Activated CD4-positive, alpha-beta T cell treated with anti-CD3 and anti-CD28 coated beads, Interleukin-2, amount 50 U/mL, for 1 hour (primary cell): ENCODE measurements at places on chromosomes 3 and 15.

DNA sequence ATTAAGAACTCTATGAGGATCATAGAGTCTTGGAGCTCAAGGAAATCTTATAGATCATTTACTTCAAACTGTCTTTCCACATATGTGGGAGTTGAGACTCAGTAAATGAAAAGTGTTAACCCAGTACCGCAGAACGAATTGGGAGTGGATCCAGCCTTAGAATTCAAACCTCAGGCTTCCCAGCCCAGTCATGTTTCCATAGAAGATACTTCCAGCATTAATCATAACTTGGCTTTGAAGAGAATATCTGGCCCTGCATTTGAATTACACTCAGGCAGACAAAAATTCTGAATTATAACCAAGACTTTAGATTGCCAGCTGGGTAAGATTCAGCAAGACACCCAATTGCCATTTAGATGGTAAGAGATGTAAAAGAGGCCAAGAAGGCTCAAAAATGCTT, 972.0 kb downstream of the TUSC7 start:
- no peak for DNase-seq

DNA sequence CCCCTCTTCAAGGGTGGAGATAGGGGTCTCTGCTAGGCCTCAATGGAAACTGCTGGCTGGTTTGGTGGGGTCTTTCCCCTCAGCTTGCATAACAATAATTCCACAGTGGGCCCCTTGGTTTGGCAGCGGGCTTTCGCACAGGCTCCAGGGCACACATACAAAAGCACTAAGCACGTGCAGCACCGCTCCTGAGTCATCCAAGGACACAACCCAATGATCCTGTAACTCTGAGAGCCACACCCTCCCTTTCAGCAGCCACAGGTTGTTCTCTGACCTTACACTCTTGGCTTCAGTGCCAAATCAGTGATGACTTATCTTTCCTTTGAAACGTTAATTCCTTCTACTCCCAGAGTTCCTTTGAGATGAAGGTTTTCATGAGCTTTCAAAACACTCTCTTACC, 41.7 kb downstream of the DAPK2 start:
- no peak for DNase-seq

- no peak for DNase-seq
Measured at GRCh38 chr3:48788544-48789162, 59.0 kb downstream of the PRKAR2A start.

DNA sequence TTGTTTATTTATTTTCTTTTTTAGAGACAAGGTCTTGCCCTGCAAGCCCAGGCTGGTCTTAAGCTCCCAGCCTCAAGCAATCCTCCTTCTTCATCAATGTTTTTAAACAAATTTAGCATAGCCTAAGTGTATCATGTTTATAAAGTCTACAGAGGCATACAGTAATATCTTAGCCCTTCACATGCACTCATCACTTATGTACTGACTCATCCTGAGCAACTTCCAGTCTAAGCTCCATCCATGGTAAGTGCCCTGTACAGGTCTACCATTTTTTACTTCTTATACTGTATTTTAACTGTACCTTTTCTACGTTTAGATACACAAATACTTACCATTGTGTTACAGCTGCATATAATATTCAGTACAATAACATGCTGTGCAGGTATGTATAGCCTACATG, 860.0 kb downstream of the FHIT start:
- DNase-seq: no peak

GRCh38 chr3:46209746-46210470, 1.8 kb upstream of the CCR1 start:
- no peak for DNase-seq

DNA sequence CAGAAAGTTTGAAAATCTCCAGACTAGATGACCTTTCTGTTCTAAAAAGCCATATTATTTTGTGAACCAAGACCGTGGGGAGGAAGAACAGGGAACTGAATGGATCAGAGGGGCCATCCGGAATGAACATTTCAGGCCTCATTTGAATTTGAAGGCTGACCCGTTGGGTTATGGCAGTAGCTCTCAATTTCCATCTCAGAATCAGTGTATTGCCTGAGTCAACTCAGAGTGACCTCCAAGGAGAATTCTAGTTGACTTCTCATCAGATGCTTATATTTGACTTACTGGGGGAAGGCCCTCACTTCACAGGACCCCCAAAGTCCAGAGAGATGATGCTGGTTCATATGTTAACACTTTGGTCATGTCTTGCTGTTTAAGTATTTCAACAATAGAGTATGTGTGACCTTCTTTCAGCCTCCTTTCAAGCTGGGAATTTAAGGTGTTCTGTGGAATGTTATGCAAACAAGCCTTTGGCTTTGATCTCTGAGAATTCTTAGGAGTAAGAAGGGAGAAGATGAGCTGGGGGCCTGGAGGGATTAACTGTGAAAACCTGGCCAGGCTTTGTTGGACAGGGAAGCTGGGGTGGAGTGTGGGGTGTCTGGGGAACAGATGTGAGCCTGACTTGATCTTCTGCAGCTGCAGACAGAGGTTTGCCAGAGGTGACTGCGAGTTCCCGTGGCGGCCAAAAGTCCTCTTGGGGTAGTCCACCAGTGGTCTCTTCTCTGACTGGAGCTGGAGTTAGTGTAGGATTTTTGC, 111.2 kb upstream of the RGMA start:
- no peak for DNase-seq

- DNase-seq: no peak
Measured at GRCh38 chr3:161355508-161355907, 15.8 kb downstream of the SPTSSB start.

DNA sequence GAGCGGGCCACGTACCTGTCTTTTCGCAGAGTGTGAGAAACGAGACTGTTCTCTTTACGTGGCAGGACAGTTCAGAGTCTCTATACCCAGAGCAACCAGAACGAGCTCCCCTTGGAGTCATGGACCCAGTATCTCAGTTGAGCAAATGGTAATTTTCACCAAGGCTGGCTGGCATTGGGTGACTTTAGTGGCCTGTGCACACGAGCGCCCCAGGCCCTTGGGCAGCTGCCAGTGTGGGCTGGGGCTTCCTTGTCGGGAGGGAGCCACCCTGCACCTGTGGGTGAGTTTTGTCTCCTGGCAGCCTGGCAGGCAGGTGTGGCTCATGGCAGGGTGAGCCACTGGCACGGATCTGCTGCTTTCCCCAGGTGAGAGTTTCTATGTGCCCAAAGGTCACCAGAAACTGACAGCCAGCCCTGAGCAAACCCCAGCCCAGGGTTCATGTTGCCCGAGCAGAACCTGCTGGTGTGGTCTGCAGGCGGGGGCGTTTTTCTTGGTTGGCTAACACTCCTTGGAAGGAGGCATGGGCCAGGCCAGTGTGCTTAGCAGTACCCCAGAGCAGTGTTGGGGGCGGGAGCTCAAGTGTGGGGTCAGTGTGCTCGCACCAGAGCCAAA, 135.0 kb downstream of the TJP1 start:
- no peak for DNase-seq

DNA sequence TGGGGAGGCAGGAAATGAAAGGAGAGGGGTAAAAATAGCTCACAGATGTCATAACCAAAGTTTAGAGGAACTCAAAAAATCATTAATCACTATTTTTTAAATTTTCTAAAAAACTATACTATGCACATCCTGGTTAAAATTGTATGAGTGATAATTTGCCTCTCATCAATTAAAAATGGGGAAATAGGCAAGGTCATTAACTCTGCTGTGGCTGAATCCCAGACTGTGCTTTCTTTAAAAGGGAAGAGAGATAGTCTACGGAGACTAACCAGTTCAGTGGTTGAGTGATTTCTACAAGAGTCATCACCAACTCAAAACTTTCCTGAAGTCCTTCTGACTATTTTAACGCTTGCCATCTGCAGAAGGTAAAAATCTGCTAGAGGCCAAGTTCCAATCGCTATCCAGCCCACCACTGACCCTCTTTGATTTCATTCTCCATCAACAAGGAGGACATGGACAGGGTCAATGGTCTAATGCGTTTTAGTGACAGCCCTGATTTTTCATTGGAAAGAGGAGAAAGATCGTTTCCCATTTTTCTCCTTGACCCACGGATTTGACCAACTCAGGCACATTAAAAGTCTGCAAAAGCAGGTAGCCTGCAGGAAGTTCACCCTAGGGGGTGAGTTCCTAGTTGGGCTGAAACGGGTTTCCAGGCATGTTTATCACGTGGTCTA, 850 bp downstream of the SUCLG2 start:
- DNase-seq: no peak

- no peak for DNase-seq
Measured at GRCh38 chr15:23642413-23643044, 5.1 kb downstream of the MAGEL2 start.

DNA sequence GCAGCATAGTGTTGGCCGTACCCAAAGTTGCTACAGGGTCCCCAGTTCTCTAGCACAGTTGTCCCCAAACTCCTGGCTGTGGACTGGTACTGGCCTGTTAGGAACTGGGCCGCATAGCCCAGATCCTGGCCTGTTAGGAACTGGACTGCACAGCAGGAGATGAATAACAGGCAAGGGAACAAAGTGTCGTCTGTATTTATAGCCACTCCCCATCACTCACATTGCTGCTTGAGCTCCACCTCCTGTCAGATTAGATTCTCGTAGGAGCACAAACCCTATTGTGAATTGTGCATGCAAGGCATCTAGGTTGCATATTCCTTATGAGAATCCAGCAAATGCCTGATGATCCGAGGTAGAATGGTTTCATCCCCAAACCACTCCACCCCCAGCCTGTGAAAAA, 604.0 kb upstream of the LMCD1 start:
- no peak for DNase-seq

DNA sequence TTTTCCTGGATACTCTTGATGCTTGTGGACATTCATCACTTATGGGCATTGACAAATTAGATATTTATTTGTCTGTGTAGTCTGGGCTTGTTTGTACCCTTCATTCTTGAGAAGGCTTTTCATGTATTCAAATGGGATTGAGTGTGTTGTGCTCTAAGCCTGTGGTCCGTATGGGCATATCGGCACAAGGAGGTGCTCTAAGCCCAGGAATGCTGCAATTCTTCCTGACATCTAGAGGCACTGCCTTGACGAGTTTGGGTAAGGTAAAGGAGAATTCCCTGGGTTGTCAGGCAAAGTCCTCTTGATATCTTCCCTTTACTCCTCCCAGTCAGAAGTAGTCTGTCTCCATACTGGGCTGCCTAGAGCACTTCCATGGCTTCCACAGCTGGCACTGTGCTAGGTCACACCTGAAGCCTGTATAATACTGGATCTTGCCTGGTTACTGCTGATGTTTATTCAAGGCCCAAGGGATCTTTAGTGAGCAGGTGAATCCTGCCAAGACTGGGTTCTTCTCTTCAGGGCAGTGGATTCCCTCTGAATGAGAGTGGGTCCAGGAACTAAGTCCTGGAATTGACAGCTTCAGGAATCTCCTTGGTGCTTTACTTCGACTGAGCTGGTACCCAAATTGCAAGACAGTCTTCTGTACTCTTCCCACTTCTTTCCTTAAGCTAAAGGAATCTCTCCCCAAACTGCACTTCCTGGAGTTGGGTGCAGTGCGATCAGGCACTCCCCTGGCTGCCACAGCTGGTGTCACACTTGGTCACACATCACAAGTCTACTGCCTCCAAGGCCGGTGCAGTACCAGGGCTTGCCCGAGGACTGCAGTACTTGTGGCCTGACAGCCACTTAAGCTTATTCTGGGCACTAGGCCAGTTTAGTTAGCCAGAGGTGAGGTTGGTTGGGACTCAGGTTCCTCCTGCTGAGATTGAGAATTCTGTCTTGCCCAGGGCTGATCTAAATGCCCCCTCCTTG, 46.0 kb downstream of the GALK2 start:
- no peak for DNase-seq

- no peak for DNase-seq
Measured at GRCh38 chr3:71244826-71245488, 338.6 kb downstream of the FOXP1 start.

DNA sequence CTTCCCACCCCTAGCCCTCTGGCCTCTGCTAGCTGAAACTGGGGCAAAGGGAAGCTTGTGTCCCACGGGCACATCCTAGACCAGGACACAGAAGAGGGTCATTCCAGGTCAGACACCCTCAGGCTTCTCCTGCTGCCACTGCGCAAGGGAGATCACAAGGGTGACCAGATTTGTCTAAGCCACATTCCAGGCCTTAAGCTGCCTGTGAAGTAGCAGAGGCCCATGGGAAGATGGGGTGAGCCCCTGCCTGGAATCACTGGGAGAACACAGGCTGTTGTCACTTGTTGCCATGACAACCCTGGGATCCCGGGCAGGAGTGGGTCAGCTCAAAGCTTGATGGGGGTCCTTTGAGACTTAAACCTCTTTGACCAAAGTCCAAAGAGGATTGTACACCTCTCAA, 10.8 kb downstream of the STRA6 start:
- no peak for DNase-seq

- no peak for DNase-seq
Measured at GRCh38 chr15:60003243-60004008, 685 bp upstream of the FOXB1 start.

DNA sequence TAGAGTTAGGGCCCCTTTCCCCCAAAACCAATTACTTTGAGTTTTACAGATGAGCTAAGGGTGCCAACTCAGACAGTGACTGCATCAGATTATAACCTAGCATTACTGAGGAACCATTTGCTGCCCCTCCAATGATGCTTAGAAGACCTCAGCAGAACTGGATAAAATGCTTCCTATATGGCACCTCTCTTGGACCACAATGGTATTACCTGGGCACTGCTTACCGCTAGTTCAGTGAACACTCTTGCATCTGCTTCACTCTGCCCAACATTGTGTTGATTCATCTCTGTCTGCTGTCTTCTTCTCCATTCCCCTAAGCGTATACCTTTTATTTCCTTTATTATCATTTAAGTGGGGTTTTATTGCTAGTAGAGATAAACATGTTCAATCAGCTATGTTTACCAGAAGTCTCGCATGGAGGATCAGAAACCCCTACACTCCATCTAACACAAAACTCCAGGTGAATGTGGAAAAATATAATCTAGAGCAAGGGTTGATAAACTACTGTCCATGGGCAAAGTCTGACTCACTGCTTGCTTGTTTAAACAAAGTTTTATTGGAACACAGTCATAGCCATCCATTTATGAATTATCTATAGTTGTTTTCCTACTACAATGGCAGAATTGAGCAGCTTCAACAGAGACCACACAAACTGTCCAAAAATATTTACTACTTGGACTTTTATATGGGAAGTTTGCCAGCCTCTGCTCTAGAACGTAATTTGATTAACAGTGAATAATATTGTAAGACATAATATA, 100.2 kb upstream of the PTX3 start:
- no peak for DNase-seq

- DNase-seq: no peak
Measured at GRCh38 chr3:36197151-36197550, 183.2 kb upstream of the STAC start.

- no peak for DNase-seq
Measured at GRCh38 chr3:111534701-111535100, 7.3 kb upstream of the CD96 start.
